ENCODE measurements at places on chromosomes 5 and 9.

DNA sequence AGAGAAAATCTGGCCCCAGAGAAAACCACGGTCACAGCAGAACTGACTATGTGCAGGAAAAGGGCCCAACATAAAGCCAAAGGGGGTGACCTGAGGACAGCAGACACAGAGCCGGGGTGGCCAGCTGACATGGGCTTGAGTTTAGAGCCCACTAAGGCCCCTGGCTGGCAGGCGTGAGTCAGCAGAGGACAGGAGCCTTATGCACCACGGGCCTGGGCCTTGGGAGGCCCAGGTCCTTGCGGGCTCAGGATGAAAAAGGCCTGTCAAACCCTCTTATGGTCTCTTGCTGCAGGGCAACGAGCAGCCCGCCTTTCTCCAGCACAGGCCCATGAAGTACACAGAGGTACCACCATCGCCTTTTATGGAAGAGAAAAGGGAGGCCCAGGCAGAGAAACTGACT lies 19.7 kb downstream of the STK10 start:
- DNase-seq: no peak

GRCh38 chr9:16052757-16053530 lies 500.1 kb downstream of the CCDC171 start:
- DNase-seq: no peak

DNA sequence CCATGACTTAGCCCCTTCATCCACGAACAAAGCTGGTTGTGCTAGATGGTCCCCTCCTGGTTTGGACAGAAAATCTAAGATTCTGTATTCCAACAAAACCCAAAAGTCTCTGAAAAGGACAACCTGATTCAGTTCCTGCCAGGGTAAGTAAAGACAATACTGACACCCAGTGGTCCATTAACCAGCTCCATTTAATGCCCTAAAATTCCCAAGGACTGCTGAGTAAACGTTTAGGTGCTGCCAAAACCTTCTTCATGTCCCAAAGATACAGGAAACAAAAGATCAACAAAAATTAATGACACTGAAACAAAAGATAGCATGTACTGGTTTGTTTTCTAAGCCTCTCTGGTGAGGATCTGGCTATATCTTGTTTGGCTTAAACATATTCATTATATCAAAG lies 25.3 kb upstream of the PPP1R2B start:
- no peak for DNase-seq

DNA sequence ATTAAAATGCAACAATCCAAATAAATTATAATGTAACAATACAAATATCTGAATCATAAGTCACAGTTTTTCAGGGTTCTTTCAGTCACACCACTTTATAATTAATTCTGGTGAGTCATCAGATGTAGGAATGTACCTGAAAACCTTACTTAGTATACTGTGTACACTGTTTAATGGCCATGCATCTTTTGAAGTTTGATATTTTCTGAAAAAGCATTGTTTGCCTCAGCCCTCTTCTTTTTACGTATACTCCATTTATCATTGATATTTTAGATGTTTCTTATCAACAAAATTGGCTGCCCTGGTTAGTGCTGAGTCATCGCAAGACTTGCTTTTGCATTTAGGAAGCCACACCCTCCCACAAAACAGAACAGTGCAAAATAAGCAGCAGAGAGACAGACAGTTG lies 218.6 kb downstream of the PJA2 start:
- no peak for DNase-seq

DNA sequence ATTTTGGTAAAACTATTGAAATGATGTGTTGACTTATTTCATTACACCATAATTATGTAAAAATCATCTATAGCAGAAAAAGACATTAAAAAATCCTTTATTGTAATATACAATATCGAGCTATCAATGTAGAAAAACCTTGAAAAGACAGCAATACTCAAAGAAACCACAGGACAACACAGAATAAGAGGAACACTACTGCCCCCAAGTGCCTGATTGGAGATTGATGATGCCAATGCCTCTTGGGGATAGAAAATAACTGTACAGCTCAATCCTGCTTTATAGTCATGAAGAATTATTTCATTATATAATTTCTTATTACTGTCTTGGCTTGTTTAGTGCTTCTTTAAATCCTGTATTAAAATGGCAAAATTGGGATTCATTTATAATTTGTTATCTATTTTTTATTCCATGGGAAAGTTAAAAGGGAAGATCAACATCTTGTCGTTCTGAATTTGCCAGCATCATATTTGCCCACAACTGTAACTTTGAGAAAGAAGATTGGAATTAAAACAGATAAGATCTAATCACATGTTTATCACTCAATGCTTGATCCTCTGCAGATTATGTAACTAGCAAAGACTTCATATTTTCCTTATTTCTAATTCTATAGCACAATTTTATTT lies 337.5 kb downstream of the CDH9 start:
- no peak for DNase-seq

DNA sequence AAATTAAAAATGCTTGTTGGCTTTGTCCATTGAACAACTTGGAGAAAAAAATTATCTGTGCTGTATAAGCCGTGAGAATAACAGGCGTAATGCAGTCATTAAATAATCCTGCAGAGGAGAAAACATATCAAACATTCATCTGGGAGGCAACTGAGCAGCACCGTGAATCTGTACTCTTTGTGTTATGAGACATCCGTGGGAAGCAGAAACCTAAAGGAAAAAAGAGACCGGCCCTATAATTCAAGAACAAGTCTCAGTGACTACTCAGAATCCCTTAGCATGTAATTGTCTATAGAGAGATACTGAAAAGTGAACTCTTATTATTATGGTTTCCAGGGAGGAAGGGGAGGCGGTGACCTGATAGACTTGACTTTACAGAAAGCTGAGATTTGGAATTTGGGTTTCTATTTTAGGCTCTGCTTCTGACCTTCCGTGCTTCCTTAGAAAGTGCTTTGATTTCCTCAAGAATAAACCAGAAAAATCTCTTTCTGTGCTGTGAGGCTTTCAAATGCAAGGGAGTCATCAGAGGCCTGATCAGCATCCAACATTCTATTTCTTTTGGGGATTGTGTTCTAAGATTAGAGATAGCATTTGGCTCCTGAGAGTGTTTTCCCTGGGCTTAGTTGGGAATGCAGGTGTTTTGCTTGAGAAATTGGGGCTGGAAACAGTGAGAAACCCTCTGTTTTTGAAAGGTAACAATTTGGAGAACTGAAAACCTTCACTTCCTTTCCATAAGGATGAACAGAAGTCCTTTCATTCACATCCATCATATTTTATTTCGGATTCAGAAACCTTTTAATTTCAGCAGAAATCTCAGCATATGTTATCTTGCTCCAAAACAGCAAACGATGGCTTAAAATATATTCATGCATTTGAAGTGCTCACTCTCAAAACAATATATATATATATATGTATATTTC lies 296.7 kb downstream of the CSNK1G3 start:
- no peak for DNase-seq

DNA sequence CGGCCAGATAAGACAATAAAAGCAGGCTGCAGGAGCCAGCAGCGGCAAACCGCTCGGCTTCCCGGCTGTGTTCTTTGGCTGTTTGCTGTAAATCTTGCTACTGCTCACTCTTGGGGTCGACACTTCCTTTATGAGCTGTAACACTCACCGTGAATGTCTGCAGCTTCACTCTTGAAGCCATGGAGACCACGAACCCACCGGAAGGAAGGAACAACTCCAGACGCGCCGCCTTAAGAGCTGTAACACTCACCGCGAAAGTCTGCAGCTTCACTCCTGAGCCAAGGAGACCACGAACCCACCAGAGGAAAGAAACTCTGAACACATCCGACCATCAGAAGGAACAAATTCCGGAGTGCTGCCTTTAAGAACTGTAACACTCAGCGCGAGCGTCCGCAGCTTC lies 451.7 kb downstream of the AGTPBP1 start:
- DNase-seq: no peak

GRCh38 chr5:138274189-138274853 lies at the start of gene GFRA3:
Gene GFRA3 (minus strand): TSS chr5:138274621. CDS start chr5:138274424, 197 bp downstream.
- DNase-seq: no peak

GRCh38 chr9:13388157-13388556 lies 108.7 kb upstream of the MPDZ start:
- no peak for DNase-seq

DNA sequence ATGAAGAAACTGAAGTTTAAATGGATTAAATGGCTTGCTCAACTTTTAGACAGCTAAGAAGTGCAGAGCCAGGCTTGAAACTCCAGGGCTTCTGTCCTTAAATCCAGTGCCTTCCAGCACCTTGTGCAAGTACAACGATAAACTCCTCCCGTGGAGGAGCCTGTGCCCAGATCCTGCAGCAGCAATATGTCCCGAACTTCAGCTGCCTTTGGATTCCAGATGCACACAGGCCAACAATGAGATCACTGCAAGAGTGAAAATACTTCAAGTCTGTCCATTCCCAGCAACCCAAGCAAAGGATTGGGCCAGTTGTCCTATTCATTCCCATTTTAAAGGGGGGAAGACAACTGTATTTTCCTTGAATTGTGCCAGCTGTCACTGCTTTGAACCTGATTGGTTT lies 199.6 kb downstream of the CRB2 start:
- DNase-seq: no peak

DNA sequence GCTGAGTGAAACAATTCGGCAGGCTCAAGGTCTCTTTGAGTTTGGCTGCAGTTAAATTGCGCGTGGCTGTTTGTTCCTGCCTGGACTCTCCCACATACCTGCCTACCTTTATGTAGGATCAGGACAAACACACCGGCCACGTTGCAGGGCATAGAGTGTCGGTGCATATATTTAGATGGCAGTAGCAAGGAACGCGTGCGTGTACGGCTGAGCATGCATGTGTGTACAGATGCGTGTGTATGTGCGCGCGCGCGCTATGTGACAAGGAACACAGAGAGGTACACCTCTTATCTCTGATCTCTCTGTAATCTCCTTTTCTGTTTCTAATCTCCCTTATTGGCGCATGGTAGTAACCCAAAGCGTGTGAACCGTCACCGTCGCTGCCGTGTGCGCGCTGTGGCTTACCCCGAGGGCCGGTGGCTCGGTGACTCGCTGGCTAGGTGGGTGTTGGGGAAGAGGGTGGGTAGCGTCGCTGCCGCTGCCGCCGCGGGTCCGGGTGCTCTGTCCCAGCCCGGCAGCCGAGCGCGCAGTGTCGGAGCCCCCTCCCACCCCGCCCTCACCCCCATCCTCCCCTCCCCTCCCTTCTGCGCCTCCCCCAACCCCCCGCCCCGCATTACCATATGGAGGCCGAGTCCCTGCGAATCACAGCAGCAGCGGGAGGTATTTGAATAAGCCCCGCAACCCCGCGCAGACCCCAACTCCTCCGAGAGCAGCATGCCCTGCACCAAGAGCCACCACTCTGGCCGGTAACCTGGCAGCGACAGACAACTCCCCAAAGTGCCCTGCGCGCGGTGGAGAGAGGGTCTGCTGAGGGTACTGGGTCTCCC lies 204.8 kb downstream of the MEF2C start:
- DNase-seq: no peak

DNA sequence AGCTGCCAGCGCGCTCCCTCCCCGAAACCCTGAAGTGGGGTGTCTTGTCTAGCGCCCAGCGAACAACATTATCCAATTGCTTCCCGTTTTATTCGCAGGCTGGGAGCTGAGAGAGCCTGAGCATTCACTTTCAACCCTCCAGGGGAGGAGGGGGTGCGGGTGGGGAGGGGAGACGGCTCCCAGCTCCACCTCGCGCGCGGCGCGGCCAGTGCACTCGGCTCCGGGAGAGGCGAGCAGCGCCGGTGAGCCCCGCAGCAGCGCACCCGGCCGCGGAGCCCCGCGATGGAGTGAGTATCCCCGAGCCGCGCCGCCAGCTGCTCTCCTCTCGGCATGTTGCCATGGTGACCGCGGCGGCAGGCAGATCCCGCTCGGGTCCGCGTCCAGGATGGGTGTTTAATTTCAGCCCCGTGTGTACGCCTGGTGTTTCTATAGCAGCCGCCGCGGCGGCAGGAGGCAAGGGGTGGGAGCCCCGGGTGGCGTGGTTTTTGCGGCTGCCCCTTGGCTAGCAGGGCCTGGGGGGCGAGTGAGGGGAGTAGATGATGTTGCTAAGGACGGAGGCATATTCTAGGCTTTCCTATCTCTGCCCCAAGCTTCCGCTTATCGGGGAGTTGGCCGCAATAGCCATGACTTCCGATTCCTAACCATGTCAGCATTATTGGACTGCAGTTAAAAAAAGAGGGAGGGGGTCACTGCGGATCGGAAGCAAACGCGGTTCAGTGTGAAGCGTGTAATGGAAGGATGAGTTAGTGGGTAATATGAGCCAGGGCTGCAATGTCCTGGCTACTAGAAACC lies 139.2 kb upstream of the PALM2AKAP2 start:
- no peak for DNase-seq

DNA sequence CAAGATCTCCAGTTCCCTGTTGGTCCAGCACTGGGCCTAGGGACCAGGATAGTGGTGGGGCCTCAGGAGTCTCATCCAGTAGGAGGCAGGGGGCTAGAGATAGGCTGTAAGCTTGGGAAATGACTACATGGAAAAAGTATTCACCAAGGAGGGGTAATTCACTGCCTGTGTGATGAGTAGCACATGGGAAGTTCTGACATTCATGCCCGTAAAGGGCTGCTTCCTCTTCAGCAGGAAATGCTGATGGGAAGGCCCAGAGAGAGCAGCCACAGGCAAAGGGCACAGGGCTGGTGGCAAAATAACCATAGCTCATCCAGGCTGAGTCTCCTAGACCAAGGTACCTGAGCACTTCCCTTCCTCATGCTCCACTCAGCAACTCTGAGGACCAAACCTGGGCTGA lies 23.1 kb upstream of the FRRS1L start:
- no peak for DNase-seq

DNA sequence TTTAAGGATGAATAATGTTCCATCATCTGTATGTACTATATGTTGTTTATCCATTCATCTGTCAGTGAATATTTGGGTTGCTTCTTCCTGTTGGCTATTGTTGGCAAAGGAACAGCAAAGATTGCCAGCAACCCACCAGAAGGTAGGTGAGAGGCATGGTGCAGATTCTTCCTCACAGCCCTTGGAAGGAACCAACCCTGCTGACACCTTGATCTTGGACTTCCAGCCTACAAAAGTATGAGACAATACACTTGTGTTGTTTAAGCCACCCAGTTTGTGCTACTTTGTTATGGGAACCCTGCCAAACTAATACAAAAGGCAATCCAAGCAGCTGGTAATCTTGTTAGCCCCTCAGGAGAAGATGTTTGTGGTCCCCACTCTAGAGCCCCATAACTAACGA lies 122.0 kb downstream of the CARTPT start:
- DNase-seq: no peak

- no peak for DNase-seq
Observed at GRCh38 chr9:131915181-131915580, 164.5 kb downstream of the MED27 start.

DNA sequence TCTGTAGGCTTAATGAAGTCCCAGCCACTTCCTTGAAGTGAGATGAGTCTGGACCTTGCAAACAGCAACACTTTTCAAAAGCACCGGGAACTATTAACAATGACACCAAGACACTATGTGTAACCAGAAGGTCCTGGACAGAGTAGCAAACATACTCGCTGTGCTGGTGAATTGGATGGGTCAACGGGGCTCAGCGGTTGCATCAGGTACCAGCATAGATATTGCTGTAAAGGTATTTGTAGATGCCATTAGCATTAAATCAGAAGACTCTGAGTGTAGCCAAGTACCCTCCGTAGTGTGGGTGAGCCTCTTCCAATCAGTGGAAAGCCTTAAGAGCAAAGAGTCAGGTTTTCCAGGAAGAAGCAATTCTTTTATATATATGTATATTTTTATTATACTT lies 140.5 kb downstream of the IRX2 start:
- no peak for DNase-seq

Measured in activated CD8-positive, alpha-beta memory T cell treated with anti-CD3 and anti-CD28 coated beads for 1 hour (primary cell).